ENCODE measurements at places on chromosomes 12 and 14.

DNA sequence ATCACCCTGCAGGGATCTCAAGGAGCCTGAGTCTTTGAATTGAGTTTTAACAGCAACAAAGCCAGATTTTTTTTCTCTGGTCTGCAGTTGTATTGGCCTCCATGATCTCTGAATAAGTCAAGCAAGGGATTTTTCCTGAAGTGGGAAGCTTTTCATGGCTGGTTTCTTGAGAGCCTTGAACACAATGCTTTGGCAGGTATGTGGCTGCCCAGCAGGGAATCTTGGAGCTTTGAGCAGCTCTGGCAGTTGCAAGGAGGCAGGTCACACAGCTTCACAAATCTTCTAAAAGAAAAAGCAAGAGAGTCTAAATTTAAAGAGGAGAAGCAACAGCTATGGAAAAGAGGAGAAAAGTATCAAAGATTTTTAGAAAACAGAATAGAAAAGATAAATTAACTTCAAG is 60.1 kb downstream of the RPS29 start:
- DNase-seq: no peak

GRCh38 chr12:69833696-69834095 is 8.7 kb downstream of the MYRFL start:
- no peak for DNase-seq

- DNase-seq: no peak
Observed at GRCh38 chr14:99513946-99514551, 32.8 kb downstream of the CCNK start.

DNA sequence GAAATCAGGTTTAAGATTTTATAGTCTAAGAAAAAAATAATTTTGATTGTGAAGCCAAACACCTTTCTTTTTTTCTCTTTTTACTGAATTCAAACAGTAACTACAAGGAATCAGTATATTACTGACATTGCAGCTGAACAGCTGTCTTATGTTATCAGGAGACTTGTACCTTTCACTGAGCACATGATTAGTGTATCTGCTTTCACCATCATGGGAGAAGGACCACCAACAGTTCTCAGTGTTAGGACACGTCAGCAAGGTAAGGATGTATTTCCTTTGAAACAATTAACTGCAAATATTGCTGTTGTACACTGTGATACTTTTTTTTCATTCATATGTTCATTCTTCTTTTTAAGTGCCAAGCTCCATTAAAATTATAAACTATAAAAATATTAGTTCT is 50.8 kb downstream of the PTPRQ start:
- DNase-seq: no peak

DNA sequence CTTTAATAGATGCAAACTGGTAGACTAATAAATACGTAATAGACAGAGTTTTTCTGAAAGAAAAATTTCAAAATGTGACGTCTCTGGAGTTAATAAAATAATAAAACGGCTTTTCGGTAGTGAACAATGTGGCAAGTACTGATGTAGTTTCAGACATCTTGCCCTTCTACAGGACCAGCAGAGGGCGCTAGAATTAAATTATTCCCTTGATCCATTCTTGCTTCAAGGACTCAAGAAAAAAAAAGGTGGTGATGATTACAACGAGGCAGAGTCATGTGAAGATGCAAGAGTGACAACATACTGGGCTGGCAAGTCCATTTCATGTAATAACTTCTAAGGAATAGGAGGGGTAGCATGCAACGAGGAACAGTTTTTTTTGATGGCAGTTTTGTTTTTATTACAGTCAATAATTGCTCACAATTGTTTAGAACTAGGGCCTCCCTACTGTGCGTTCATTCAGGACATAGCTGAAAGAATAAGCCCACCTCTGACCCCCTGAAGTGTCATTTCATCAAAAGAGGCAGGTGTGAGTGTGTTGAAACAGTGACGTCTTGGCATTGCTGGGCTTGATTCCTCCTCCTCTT is 101.0 kb upstream of the GZMB start:
- DNase-seq: no peak

DNA sequence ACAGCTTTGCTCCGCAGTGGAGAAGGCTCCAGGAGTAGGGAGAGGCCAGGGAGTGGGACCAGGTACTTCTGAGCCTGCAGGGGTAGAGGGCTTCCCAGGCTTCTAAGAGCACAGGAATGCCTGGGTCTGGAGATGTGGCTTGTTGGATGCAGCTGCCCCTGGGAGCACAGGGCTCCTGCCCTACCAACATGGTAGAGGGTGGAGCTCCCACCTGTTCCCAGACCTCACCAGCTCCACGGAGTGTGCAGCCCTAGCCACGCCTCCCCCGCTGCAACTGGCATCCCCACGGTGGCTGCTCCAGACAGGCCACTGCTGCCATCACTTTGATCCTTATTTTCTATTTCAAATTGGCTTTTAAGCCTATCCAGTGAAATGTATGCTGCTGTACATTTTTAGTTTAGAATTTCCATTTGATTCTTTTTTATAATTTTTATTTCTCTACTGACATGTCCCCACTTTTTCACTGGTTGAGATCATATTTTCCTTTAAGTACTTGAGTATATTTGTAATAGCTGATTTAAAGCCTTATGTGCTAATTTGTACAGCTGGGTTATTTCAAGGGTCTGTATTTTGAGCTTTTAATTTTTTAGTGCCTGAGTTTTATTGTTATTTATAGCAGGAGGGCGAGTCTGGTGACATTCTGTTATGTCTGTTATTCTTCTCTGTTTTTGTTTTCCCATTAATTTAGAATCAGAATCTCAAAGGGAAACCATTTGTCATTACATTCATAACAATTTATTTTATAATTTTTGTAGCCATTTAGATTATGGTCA is 78.0 kb downstream of the DERA start:
- DNase-seq: no peak

DNA sequence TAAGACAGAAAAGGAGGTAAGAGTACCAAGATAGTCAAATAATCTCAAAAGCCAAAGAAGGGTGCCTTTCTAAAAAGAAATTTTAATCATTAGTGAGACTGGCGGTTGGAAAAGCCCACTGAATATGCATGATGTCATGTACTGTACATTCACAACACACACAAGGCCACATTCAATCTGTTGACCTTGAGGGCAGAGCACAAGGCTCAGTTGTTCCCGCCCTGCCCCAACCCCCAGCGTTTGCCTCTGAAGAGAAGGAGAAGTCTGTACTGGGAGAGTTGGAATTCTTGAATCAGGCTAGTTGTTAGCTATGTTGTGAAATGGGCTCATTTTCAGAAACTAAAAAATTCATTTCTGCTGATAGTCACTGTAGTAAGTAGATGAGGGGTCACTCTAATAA is 50.2 kb upstream of the NID2 start:
- no peak for DNase-seq

GRCh38 chr12:32920506-32921085 is 24.0 kb upstream of the PKP2 start:
- DNase-seq: no peak

DNA sequence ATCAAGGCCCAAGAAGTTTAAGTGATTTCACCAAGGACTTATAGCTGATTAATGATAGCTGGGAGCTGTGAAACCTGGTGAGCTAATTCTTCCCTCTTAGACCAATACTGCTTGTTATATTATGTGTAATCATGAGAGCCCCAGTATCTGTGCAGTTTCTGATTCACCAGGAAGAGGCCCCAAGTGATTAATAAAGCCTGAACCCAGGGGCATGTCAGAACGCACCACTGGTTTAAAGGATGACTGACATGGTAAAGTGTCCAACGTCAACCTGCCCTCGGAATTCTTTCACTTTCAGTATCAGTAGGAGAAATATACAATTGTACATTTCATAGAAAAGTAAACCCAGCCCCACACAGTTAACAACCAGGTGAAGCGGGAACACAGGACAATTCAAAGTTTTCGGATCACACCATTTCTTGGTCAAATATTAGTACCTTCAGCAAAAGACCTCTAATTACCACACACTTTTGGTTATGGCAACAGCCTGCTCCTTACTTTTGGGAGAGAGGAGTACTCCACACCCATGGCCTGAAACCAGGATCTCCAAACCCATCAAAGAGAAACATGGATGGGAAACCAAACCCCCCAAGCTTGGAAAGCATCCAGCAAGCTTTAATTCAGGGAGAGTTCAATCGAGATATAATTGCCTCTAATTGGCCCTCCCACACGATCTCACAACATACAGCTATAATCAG is 28.5 kb downstream of the TMCC3 start:
- DNase-seq: peak; percentile 24

DNA sequence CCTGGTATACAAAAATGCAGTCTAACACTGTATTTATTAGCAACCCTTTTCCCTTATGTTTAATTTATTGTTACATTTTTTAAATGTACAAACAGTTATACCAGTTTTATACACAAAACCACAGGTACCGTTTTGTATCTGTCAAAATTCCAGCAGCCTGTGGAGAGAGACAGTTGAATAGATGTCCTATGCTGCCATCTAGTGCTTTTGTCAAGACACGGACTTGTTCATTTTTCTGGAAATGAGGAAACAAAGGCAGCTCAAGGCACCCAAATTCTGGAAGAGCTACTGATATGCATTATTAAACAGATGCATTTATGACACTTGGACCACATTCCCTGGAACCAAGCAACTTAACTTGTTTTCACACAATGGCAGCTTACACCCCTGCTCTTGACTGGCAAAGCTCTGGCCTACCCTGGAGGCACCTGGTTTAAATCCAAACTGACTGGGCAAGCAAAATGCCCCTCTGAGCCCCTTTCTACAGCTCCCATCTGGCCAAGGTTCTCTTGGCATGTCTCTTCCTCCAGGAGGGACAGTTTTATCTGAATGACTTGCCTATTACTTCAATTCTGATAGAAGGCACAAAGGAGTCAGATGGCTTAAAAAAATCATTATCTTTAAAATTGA is 286.9 kb upstream of the PRKD1 start:
- DNase-seq: no peak

DNA sequence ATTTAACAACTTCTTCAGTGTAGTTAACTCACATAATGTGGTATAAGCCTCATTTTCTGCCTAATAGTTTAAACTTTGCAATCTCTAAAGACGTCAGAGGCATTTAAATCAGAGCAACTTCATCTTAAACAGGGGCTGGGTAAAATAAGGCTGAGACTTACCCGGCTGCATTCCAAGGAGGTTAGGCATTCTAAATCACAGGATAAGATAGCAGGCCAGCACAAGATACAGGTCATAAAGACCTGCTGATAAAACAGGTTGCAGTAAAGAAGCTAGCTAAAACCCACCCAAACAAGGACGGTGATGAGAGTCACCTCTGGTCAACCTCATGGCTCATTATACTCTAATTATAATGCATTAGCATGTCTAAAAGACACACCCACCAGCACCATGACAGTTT is 115.6 kb upstream of the PKP2 start:
- no peak for DNase-seq

GRCh38 chr12:105841840-105842239 is 296.9 kb downstream of the NUAK1 start:
- DNase-seq: no peak

DNA sequence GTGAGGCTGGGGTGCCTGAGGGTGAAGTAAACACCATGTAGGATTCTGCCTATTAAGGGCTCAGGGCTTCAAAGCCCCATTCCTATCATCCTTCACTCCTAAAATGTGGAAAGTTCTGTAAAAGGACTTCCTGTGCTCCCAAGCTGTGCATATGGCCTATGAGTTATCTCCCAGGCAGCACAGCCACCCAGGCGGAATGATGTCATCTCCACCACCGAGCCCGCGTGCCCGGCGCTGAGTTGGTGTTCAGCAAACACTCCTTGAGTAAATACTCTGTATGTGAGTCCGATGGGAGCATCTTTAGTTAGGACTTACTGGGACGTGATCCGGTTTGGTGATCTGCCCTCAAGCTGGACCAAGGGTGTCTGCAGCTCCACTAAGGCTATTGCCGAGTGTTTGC is 437.3 kb downstream of the MED13L start:
- DNase-seq: no peak

DNA sequence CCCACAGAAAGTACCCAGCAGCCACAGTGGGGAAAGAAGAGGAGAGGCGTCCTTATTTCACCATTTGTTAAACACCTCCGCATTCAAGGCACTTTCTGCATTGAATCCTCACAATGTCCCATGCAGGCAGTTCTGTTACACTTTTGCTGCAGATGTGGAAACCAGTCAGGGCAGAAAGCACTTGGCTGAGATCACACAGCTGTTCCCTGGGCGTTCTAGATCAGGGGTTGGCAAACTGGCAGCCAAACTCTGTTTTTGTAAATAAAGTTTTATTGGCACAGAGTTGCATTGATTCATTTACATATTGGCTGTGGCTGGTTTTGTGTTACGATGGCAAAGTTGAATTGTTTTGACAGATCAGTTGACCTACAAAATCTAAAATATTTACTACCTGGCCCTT is 20.1 kb downstream of the FOXN4 start:
- no peak for DNase-seq

DNA sequence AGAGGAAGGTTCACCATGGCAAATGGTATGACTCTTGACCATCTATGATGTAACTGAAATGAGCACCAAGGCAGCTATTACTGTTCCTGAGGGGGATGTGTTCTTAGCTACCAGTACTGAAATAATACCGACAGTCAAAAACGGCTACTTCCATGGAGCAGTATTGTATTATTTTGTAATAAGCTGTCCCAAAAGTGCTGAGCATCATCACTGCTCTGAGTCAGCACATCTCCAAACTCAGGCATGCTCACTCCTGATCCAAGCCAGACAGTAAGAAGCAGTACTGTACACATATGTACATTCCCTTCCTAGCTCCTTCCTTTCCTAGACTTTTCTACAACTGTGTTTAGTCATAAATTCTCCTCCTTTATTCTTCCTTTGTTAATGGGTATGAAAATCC is 8.6 kb downstream of the VTI1B start:
- DNase-seq: no peak

GRCh38 chr12:26318661-26319068 is 123.3 kb downstream of the SSPN start:
- DNase-seq: no peak

DNA sequence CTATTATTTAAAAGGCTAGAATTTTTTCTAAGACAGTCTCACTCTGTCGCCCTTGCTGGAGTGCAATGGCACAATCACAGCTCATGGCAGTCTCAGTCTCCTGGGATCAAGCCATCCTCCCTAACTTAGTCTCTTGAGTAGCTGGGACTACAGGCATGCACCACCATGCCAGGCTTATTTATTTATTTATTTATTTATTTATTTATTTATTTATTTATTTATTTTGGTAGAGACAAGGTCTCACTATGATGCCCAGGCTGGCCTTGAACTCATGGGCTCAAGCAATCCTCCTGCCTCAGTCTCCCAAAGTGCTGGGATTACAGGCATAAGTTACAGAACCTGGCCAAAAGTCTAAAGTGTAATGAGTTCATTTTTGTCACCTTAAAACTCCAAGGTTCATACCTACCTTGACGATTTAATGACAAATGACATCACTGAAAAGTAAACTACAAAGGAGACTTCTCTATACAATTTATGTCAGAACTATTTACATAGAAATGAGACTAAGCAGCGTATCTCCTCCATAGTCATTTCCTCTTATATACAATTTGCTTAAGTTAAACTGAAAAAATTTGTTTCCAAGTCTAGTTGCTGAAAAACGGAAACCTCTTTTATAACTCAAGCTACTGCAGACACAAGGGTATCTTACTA is 78.2 kb downstream of the EPS8 start:
- DNase-seq: no peak

DNA sequence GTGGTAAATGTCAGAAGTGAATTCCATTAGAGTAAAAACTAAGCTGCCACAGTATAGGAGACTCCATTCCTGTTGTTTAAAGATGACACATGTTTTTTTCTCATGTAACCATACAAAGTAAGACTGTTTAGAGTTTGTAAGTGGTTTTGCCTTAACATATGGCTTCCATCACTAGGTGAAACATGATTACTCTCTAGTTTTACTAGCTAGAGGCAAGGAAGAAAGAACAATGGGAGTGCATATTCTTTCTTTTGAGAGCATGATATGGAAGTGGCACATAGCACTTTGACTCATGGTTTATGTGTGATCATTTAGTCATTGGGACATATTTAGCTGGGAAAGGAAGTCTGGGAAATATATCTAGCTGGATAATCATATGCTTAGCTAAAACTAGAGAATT is 7.7 kb downstream of the ATF7IP start:
- no peak for DNase-seq
